ENCODE measurements at places on chromosomes 5 and 9. TPM values are rescaled to one million over a fixed set of nuclear protein-coding genes. Genes with fewer than 3 reads are reported as not detected.

DNA sequence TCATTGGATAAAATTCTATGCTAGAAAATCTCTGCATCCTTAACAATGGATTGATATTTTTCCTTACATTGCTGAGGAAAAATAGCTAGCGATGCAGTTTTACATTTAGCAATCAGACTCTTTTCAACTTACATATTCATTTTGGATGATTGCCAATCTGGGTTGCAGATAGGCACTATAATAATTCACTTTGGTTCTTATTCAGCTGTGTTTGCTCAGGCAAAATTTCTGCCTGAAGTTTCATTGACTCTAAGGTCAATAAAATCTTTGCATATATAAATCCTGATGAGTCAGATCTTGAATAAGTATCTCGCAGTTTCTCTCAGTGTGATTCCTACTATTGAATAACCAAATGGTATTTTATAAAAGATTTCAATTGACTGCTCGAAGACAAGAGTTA is 1105.8 kb downstream of the CDH18 start:
- H3K27ac ChIP-seq = no peak overlapping the region
- DNase-seq = no peak
- H3K4me1 ChIP-seq = no peaks in the 10 kb centered on the region
- no peak overlapping the region for H3K4me3 ChIP-seq
- no peaks in the 10 kb centered on the region for H3K36me3 ChIP-seq

Gene CARTPT
- total RNA-seq = 0.67 TPM

Gene MARVELD2
- total RNA-seq = 51.0 TPM

DNA sequence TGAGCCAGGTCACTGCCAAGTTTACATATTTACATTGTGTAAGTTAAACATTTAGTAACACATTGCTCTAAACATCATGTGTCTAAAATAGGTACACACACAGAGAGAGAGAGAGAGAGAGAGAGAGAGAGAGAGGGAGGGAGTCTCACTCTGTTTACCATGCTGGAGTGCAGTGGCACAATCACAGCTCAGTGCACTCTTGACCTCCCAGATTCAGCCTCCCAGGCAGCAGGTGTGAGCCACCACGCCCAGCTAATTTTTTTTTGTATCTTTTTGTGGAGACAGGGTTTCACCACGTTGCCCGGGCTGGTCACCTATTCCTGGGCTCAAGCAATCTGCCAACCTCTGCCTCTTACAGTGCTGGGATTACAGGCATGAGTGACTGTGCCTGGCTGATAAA is 1045.3 kb downstream of the TLE1 start:
- H3K27ac ChIP-seq = no peak overlapping the region
- DNase-seq = no peak
- H3K4me1 ChIP-seq = no peaks in the 10 kb centered on the region
- H3K4me3 ChIP-seq = no peak overlapping the region

GRCh38 chr9:81379655-81380054 is 309.7 kb downstream of the TLE1 start:
- H3K27ac ChIP-seq = no peak overlapping the region
- no peaks in the 10 kb centered on the region for H3K4me1 ChIP-seq
- H3K27me3 ChIP-seq = no peaks in the 10 kb centered on the region
- no peak overlapping the region for H3K4me3 ChIP-seq

DNA sequence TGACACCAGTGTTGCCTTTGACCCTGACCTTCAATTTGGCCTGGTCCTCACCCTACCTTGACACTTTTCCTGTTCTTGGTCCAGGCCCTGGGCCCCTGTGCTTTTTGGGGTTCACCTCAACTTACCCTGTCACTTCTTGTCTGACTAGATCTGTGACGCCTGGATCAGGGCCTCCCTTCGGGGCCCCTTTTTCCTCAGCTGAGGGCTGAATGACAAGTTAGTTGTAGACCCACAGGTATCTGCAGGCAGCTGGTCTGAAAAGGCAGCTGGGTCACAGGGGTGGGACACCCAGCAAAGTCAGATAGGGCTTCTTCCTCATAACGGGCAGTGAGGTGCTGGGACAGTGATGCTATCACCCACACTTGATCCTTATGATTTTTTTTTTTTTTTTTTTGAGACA is 10.0 kb upstream of the MYORG start:
- no peaks in the 10 kb centered on the region for H3K36me3 ChIP-seq
- H3K27ac ChIP-seq = no peak overlapping the region
- H3K4me3 ChIP-seq = no peak overlapping the region
- H3K4me1 ChIP-seq = no peaks in the 10 kb centered on the region
- no peaks in the 10 kb centered on the region for H3K27me3 ChIP-seq
- no peak for DNase-seq

Gene GFI1B
- 1.3 TPM for total RNA-seq

DNA sequence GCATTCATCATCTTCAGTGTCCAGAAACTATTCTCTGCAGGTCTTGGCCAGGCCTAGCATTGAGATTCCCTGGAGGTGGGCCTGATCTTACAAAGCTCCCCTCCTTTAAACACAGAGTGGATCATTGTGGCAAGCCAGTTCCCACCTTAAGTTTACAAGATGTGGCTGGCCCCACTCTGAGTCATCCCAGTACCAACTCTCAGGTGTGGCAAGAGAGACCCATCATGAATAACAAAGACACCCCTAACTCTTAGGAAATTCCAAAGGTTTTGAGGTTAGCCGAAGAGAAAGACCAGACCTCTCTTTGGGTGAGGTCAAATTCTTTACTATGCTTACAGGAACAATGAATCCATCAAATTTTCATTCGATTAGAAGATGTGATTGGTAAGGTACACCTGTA is 78.2 kb downstream of the RFK start:
- no peaks in the 10 kb centered on the region for H3K4me1 ChIP-seq
- H3K36me3 ChIP-seq = no peaks in the 10 kb centered on the region
- H3K27me3 ChIP-seq = no peaks in the 10 kb centered on the region
- no peak for DNase-seq

Gene CDKN2A
- 2.9 TPM for total RNA-seq

DNA sequence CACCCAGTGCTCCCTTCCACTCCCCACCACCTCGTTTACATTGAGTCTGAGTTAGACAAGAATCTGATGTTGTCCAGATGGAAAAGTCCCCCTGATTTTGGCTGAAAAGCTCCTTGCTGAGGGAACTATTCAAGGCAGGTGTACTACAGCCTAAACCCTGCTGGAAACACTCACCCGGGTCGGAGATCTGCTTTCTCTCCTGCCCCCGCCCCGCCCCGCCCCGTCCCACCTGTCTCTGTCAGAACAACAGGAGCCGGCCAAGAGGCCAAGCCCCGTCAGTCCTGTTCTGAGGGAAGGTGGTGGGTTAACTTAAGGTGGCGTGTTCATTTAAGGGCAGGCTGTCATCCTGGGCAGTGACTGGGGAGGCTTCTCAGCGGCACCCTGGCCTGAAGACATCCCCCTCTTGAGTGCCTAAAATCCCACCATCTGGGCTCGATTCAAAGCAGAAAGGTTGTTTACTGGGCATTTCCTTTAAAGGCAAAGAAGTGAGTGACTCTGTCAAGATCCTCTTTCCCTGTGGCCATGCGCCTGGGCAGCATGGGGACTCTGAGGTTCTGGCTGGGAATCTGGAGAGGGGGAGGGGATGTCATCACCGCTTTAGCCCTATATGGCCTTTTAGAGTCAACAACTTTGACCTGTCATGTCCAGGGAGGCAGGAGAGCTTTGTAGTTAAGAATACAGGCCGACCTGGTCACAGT is 71.1 kb upstream of the NEURL1B start:
- no peaks in the 10 kb centered on the region for H3K36me3 ChIP-seq
- H3K4me3 ChIP-seq = no peak overlapping the region
- DNase-seq = peak; percentile 61
- no peak overlapping the region for H3K27ac ChIP-seq
- H3K4me1 ChIP-seq = no peaks in the 10 kb centered on the region
- H3K27me3 ChIP-seq = no peaks in the 10 kb centered on the region

Gene ANKRD55
- not detected for total RNA-seq

DNA sequence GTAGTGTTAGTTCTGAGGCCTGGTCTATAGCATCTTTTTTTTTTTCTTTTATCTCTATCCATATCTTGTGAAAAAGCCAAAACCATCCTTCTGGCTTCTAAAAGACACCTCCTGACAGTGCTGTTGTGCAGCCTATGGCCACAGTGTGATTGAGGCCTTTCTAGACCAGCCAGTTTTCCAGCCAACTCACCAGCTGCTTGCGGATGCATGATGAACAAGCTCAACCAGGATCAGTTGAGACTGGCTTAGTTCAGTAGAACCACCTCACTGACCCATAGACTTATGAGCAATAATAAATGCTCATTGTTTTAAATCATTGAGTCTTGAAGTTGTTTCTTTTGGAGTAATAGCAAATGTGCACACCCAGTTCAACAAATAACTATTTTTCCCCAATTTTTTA is 296.9 kb downstream of the FAM170A start:
- DNase-seq = no peak
- no peak overlapping the region for H3K27ac ChIP-seq
- no peak overlapping the region for H3K4me3 ChIP-seq
- no peaks in the 10 kb centered on the region for H3K27me3 ChIP-seq
- no peaks in the 10 kb centered on the region for H3K36me3 ChIP-seq

- peaks cover 3% of the 10 kb centered on the region for H3K4me1 ChIP-seq
- no peaks in the 10 kb centered on the region for H3K36me3 ChIP-seq
- H3K4me3 ChIP-seq = no peak overlapping the region
Measured at GRCh38 chr5:168302785-168303184, 11.3 kb downstream of the WWC1 start.

- no peak overlapping the region for H3K4me3 ChIP-seq
- no peaks in the 10 kb centered on the region for H3K36me3 ChIP-seq
- no peak overlapping the region for H3K27ac ChIP-seq
- DNase-seq = no peak
- no peaks in the 10 kb centered on the region for H3K27me3 ChIP-seq
- H3K4me1 ChIP-seq = no peaks in the 10 kb centered on the region
Measured at GRCh38 chr5:118052503-118052902, 935.8 kb downstream of the DTWD2 start.

- no peak overlapping the region for H3K4me3 ChIP-seq
- DNase-seq = no peak
- no peaks in the 10 kb centered on the region for H3K27me3 ChIP-seq
- H3K4me1 ChIP-seq = peaks cover 14% of the 10 kb centered on the region
- no peaks in the 10 kb centered on the region for H3K36me3 ChIP-seq
Measured at GRCh38 chr9:36146651-36147050, 10.1 kb downstream of the GLIPR2 start.

DNA sequence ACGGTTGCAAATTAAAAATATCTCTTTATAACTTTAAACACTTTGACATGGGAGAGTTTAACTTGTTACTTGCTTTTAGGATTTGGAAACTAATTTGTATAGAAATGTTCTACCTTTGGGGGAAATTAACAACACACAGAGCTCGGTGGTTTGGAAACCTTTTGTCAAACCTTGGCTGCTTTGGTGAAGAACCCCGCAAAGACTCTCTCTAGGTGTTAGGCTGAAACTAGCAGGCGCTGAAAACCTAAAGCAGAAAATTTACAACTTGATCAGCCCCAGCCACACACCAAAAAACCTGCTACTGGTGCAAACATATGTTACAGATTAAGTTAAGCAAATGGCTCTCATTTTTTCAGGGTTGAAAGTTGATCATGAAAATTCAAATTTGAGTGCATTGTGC is 25.8 kb downstream of the NR2F1 start:
- H3K27me3 ChIP-seq = peaks cover 88% of the 10 kb centered on the region
- DNase-seq = no peak
- H3K27ac ChIP-seq = no peak overlapping the region
- no peak overlapping the region for H3K4me3 ChIP-seq

Gene DCTN4
- 45.2 TPM for total RNA-seq

- no peaks in the 10 kb centered on the region for H3K36me3 ChIP-seq
- H3K4me3 ChIP-seq = peak within 1 kb of the TSS; percentile 84
- H3K27ac ChIP-seq = peak within 1 kb of the TSS; percentile 34
- H3K4me1 ChIP-seq = no peaks in the 10 kb centered on the region
- peak; percentile 96 for DNase-seq
- no peaks in the 10 kb centered on the region for H3K27me3 ChIP-seq
Measured at GRCh38 chr5:140302786-140303639, at the start of gene PFDN1. TSS of gene PFDN1 (minus strand) at chr5:140303101. CDS start at chr5:140303073, 28 bp downstream.

DNA sequence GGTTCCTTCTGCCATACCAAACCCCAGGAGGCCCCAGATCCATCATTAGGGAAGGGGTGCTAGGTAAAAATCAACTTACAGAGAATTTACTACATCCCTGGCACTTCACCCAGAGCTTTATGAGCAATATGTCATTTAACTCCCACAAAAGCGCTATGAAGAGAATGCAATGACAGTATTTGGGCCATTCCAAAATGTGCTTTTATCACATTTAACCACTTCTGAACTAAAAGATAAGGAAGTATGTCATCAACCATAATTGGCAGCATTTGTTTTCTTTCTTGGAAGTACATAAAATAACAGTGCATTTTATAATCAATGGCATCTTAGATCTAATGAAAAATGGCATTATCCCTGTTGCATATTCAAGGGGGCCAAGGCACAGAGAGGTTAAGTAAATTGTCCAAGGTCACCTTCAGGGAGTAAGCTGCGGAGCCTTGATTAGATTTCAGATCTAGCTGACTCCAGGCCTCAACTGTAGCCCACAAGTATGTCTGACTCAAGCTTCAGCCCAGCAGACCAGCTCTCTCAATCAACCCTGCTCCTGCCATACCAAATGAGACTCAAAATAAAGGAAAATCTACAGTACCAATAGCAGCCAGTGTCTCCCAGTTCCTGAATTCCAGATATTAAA is 16.5 kb downstream of the SH3TC2 start:
- DNase-seq = no peak
- H3K4me3 ChIP-seq = no peak overlapping the region
- H3K4me1 ChIP-seq = no peaks in the 10 kb centered on the region
- no peak overlapping the region for H3K27ac ChIP-seq
- H3K36me3 ChIP-seq = no peaks in the 10 kb centered on the region

- no peak overlapping the region for H3K27ac ChIP-seq
- no peaks in the 10 kb centered on the region for H3K36me3 ChIP-seq
- H3K4me3 ChIP-seq = no peak overlapping the region
- no peak for DNase-seq
Measured at GRCh38 chr5:154218786-154219185, 28.3 kb downstream of the GALNT10 start.

DNA sequence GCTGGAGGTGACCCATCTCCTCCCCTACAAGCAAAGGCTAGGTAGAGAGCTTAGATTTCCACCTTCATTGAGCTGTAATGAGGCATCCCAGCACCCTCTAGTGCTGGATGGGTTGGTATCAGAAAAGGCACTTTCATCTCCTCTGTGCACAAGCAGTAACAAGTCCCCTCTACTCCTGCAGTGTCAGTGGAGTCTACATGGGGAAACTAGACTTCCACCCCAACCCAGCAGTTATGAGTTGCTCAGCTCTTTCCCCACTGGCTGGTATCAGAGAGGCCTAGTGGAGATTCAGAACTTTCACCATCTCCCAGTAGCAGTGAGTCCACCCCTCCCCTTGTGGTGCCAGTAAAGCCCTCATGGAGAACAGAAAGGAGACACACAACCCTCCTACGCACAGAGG is 17.9 kb downstream of the FCN1 start:
- no peaks in the 10 kb centered on the region for H3K36me3 ChIP-seq
- H3K4me1 ChIP-seq = no peaks in the 10 kb centered on the region
- H3K27me3 ChIP-seq = no peaks in the 10 kb centered on the region
- DNase-seq = no peak
- H3K4me3 ChIP-seq = no peak overlapping the region
- H3K27ac ChIP-seq = no peak overlapping the region

Data from colonic mucosa (tissue), 4 donors.